Progenitor cell of endocrine pancreas (in vitro differentiated cells): ENCODE measurements at places on chromosomes 5 and 9.
A peak's percentile ranks its signal among the peaks of the same experiment; 100 is the strongest.

- DNase-seq, result no peak
Measured at GRCh38 chr5:134436523-134437339, 25.1 kb upstream of the CDKN2AIPNL start.

GRCh38 chr9:132150256-132150655, 11.6 kb upstream of the NTNG2 start:
- DNase-seq, result no peak

- DNase-seq, result no peak
Measured at GRCh38 chr9:121836366-121836885, 185.0 kb downstream of the DAB2IP start.

GRCh38 chr9:92058026-92058425, 57.2 kb downstream of the SPTLC1 start:
- no peak for DNase-seq

GRCh38 chr9:115213818-115214334, 95.9 kb upstream of the TNC start:
- DNase-seq, result no peak

- no peak for DNase-seq
Measured at GRCh38 chr5:132112111-132112510, 38.5 kb downstream of the CSF2 start.

GRCh38 chr5:170183816-170184687, 48.7 kb upstream of the C5orf58 start:
- DNase-seq, result peak; percentile 69
